Pons (tissue), 1 donor: ENCODE measurements at places on chromosomes 4 and X.

- peak; percentile 58 for DNase-seq
Observed at GRCh38 chr4:108030332-108030731, 40.6 kb downstream of the HADH start.

GRCh38 chrX:120761810-120762209 lies 113.9 kb downstream of the CT47B1 start:
- no peak for DNase-seq

GRCh38 chrX:74422576-74423288 lies 1.4 kb downstream of the SLC16A2 start:
- DNase-seq, result peak; percentile 35

- no peak for DNase-seq
Observed at GRCh38 chr4:123121241-123121907, 199.0 kb upstream of the NUDT6 start.

DNA sequence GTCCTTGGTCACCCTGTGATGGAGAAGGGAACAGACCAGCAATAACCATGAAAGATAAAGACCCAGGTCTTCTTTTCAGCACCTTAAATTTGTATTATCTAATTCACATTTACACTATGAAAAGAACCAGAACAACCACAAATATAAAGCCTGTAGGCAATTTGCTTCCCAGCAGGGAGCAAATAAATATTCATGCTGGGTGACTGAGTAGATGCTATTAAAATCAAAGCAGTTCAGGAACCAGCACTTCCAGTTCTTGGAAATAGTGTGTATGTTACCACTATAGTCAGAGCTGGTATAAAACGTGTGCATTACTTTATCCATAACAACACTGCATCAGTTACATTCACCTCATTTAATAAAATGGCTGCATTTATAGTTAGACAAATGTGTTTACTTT lies 177.8 kb upstream of the ETNPPL start:
- DNase-seq, result no peak

DNA sequence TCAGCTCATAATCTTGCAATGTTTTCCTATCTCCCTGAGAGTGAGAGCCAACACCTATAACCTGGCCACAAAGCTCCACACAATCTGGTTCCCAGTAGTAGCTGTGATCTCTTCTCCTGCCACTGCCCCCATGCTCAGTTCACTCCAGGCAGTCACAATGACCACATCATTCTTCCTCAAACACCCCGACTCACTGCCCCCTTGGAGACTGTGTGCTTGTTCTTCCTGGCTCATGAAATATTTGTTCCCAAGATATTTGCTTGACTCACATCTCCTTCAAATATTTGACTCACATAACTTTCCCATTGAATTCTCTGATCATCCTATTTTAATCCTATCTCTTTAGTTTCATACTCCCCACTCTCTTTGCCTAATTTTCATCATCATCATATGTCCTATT lies 173.7 kb downstream of the AREG start:
- DNase-seq, result no peak

- DNase-seq, result no peak
Observed at GRCh38 chrX:40245488-40246071, 147.8 kb upstream of the BCOR start.

GRCh38 chrX:11435568-11435967 lies 142.4 kb downstream of the AMELX start:
- DNase-seq, result no peak

- DNase-seq, result no peak
Observed at GRCh38 chr4:122783301-122784215, 43.1 kb upstream of the FGF2 start.

DNA sequence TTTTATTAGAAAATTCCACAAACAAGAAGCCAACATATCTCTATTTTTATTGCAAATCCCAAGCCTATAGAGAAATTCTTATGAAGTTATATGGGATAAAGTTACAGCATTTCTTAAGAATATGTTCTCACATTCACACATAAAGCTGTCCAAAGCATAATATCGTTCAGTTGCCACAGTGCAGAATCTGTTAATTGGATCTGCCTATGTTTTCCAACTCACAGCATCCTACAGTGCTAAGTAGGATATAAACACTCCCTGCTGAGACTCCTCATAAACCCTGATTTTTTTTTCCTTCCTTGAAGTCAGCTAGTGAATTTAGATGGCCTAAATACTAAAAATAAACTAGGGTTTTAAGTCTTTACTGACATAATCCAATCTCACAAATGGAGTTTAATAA lies 307.9 kb downstream of the PDGFC start:
- DNase-seq, result no peak

GRCh38 chr4:77052352-77052751 lies 23.4 kb downstream of the CCNI start:
- DNase-seq, result no peak

- peak; percentile 1 for DNase-seq
Observed at GRCh38 chr4:36477861-36478260, 196.4 kb downstream of the DTHD1 start.

- peak; percentile 77 for DNase-seq
Observed at GRCh38 chr4:70559211-70559830, 32.7 kb upstream of the AMBN start.
